Lower lobe of right lung (tissue), 2 donors: ENCODE measurements at places on chromosomes 4 and X. TPM values are rescaled to one million over a fixed set of nuclear protein-coding genes. Genes with fewer than 3 reads are reported as not detected.
A peak's percentile ranks its signal among the peaks of the same experiment; 100 is the strongest.

- DNase-seq = no peak
Measured at GRCh38 chr4:1760521-1761071, 32.5 kb upstream of the FGFR3 start.

DNA sequence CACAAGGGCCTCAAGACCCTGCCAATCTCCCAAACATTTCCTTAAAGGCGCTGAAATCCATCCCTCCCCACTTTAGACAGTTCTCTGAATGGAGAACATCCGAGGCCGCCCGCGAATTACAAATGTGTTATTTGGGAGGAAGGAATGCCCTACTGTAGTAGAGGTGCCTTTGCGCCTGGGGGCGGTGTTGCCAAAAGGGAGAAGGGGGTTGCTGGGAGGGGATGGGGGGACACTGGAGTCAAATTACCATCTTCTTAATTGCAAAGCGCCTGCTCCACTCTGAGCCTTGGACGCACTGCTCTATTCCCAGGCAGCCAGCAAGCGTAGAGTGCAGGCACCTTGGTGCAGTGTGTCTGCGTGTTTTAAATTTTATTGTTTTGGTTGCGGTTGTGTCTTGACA lies 2.7 kb downstream of the TMEM255A start:
- peak; percentile 39 for DNase-seq

Gene WNK3
- total RNA-seq = 0.62 TPM

Gene USP17L10
- total RNA-seq = not detected

- no peak for DNase-seq
Measured at GRCh38 chrX:10507876-10508275, 112.5 kb downstream of the MID1 start.

GRCh38 chrX:110803506-110803905 lies 7.9 kb upstream of the CHRDL1 start:
- no peak for DNase-seq

DNA sequence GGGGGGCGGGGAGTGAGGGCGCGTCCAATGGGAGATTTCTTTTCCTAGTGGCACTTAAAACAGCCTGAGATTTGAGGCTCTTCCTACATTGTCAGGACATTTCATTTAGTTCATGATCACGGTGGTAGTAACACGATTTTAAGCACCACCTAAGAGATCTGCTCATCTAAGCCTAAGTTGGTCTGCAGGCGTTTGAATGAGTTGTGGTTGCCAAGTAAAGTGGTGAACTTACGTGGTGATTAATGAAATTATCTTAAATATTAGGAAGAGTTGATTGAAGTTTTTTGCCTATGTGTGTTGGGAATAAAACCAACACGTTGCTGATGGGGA lies 1.1 kb downstream of the HTT start:
- no peak for DNase-seq

Gene NUDT10
- total RNA-seq = not detected

- DNase-seq = no peak
Measured at GRCh38 chr4:76764251-76764650, 133.7 kb downstream of the SOWAHB start.

Gene FAM47C
- not detected for total RNA-seq

- DNase-seq = no peak
Measured at GRCh38 chrX:25083661-25084060, 67.9 kb upstream of the ARX start.

Gene HAND2
- total RNA-seq = 0.35 TPM

Gene STK32B
- total RNA-seq = 1.3 TPM

DNA sequence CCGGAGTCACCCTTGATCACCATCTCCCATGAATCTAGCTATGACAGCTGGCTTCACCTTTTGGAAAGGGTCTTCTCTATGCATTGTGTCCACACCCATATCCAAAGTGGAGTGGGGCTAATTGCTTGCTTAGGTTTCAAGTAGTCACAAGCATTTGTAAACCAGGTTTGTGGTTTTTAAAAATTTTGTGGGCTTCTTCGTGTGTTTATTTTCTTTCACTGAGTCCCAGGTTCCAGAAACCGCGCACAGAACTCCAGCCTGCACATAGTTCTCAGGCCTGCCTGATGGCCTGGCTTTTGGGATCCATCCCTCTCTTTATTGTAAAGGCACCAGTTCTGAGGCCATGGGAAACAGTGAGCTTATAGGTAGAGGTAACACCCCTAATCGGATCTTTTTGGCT lies 70.2 kb upstream of the TLR3 start:
- DNase-seq = no peak

Gene HERC3
- 54.1 TPM for total RNA-seq

DNA sequence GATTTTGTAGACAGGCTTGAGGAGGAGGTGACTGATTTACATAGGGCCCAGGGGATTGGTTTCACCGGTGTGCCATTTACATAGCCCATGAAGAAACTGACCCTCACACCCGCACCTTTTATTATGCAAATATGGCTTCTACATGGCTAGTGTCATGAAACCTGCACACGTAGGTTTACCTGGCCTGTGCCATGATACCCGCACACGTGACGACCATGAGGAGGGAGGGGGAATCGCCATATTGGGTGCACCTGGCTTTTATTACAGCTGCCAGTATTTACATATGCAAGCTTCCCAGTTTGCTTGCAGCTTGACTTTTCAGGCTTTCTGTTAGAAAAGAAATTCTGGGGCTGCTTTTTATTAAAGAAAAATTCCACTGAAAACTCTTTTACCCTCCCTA lies 359.7 kb downstream of the ADAM29 start:
- DNase-seq = no peak

Gene ASMT
- not detected for total RNA-seq

Gene GLOD5
- total RNA-seq = 0.95 TPM

GRCh38 chrX:4547213-4547836 lies 833.9 kb upstream of the PRKX start:
- DNase-seq = peak; percentile 43

DNA sequence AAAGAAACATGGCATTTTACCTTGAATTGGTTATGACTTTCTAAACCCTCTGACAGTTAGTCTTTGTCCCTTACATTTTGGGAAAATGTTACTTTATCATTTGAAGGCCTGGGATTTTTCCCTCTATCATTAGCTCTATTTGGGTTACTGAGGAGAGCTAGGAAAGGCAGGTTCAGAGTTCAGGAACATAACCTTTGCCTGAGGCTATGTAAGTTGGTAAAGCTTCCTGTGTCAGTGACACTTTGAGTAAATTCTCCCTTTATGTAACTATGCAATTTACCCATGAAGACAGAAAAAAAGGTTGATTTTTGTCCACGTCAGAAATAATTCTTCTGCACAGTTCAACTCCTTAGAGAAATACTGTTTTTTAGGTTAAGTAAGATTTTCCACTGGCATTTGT lies 171.8 kb upstream of the NRK start:
- no peak for DNase-seq

GRCh38 chr4:154911097-154911496 lies 130.0 kb downstream of the RBM46 start:
- no peak for DNase-seq

GRCh38 chr4:59060002-59060846 lies 1950.0 kb upstream of the IGFBP7 start:
- no peak for DNase-seq

DNA sequence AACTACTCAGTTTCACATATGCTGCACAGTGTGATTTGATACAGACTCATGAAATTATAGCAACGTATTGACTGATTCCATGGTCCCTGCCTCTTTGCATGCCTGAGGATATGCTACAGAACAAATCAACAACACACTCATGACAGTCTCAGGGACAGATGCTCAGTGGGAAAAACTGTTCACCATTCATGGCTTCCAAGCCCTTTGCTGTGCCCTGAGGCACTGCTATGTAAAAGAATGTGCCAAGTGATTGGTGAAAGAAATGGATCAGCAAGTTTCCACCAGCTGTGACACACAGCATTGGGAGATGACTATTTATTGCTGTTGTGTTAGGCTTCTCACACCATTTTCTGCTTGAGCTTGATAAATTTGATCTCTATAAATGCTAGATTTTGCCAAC lies 825.6 kb upstream of the INTU start:
- no peak for DNase-seq

Gene NKX6-1
- total RNA-seq = not detected

DNA sequence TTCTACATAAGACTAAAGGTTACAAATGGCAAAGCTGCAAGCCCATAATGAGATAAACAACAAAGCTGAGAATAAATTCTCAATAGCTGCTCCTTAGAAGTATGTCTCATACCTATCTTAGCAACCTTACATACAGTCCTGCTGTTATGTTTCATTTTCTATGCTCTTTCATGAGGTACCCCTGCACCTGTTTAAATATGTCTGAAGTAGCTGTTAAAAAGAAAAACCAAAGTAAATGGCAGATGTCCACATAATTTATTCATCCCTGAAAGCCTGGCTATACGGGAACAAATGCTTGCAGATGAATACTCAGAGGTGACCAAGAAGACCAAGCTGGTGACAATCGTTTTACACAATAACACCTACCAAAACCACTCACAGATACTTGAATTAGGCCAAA lies 22.5 kb downstream of the PPA2 start:
- DNase-seq = no peak

Gene MAGEB10
- total RNA-seq = not detected

Gene GPR34
- total RNA-seq = 33.6 TPM

GRCh38 chrX:74924449-74925224 lies 615 bp downstream of the NEXMIF start:
- peak; percentile 63 for DNase-seq

Gene IQCM
- not detected for total RNA-seq

Gene DCAF8L2
- not detected for total RNA-seq
